M059J (cell line): ENCODE measurements at places on chromosomes 5 and 9. TPM values are rescaled to one million over a fixed set of nuclear protein-coding genes. Genes with fewer than 3 reads are reported as not detected.

SELENOP gene
- total RNA-seq = 20.1 and 45.1 TPM in 2 replicates

MSMP gene
- total RNA-seq = not detected in 2 replicates

ARL10 gene
- 1.5 and 1.8 TPM in 2 replicates for total RNA-seq

C5orf24 gene
- total RNA-seq = 39.2 and 44.3 TPM in 2 replicates
